Activated CD4-positive, alpha-beta T cell treated with anti-CD3 and anti-CD28 coated beads, Interleukin-2, amount 50 U/mL, for 16 hours (primary cell): ENCODE measurements at places on chromosomes 11 and 22.

GRCh38 chr11:88421530-88421929 lies 84.0 kb upstream of the CTSC start:
- peak; percentile 88 for DNase-seq

GRCh38 chr22:28096161-28096560 lies 177.1 kb upstream of the PITPNB start:
- no peak for DNase-seq

DNA sequence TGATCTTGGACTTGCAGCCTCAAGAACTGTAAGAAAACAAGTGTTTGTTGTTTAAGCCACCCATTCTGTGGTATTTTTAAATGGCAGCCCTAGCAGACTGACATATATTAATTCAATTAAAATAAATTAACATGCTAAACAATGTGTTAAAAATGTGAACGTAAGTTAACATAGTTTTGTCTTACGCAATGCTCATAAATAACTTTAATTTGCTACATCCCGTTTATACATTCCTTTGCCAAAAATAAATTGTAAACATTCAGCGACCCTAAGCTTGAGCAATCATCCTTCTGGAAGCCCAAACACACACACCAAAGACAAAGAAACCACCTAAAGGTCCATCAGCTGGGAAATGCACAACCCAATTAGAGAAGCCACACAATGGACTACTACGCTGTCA lies 70.4 kb downstream of the CELSR1 start:
- DNase-seq = no peak

DNA sequence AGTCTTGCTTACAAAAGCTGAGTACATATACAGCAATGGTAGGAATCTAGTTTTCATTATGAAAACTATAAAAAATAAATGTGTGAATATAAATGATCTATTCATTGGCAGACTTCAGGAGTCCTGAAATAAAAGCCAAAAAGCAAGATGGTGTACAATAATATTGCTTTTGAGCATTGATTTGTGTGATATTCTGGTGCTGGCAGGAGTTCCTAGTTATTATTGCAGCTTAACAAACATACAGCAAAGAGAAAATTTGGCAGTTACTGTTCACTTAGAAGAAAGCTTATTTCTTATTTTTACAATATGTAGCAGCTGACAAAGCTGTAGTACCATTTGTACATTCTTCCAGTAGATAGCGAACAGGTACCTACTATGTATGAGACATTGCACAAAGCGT lies 1518.9 kb upstream of the TENM4 start:
- DNase-seq = no peak
